ENCODE measurements at places on chromosomes 13 and 19.

DNA sequence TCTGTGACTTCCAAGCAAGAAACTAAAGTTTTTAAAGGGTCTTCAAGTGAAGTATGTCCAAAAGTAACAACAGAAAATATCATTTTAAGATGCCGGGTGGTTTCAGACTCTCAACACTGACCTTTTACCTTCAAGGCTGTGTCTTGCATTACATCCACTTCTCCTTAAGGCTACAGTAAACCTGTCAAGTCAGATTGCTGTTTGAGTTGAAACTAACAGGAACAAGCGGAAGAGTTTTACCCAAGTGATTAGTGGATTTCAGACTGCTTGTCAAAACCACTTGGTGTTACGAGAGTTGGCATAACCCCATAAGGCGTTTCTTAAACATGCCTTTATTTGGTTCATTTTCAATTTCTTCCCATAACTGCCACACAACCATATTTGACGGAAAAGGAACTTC lies 283.1 kb downstream of the DCT start:
- no peak for DNase-seq

- DNase-seq, result peak; percentile 41
Measured at GRCh38 chr19:49333811-49334288, 1.4 kb upstream of the CD37 start.

GRCh38 chr19:53132141-53132991 lies at the start of gene ZNF415:
ZNF415 (minus strand) TSS chr19:53132910; CDS start chr19:53122676, 10,234 bp downstream.
- peak; percentile 19 for DNase-seq

DNA sequence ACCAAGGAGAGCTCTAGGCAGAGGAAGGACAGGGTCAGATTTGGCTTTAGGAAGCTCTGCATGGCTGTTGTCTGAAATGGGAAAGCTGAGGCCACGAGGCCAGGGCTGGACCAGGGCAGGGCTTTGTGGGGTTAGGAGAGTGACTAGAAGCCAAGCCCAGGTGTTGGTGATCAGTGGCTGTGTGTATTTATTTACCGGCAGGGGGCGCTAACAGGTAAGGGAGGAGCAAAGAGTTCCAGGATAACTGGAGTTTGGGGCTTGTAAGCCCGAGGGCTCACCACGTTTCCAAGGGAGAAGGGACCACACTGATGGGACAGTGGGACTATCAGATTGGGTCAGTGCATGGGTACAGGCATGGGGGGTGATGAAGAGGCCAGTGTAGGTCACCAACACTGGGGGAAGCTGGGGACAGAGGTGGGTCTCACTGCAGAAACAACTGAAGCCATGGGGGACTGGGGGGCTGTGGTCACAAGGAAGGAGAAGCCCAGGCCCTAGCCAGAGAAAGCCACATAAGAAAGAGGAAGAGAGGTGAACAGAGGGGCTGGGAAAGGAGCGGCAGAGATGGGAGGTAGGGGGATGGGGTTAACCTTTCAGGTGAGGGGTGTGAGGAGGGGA lies 3.9 kb downstream of the TMEM147 start:
- DNase-seq, result peak; percentile 54

DNA sequence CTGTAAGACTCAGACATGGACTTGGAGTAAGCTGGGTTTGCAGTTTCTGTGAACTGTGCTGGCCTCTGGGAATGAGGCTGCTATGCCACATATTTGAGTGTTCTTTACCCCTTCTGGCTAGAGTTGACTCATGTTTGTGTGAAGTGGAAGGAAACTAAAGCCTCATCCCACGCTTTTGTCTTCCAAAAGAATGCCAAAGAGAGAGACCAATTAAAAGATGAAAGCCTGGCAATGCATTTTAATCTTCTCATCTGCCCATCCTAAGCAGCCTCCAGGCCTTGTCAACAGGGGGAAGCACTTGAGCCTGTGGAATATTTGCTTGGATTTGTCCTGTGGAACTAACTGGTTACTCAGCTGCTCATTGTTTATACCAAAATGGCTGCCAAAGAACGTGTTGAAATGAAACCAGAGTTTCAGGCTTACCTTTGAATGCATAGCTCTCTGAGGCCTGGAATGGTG lies 49.1 kb downstream of the LMO7 start:
- DNase-seq, result no peak

DNA sequence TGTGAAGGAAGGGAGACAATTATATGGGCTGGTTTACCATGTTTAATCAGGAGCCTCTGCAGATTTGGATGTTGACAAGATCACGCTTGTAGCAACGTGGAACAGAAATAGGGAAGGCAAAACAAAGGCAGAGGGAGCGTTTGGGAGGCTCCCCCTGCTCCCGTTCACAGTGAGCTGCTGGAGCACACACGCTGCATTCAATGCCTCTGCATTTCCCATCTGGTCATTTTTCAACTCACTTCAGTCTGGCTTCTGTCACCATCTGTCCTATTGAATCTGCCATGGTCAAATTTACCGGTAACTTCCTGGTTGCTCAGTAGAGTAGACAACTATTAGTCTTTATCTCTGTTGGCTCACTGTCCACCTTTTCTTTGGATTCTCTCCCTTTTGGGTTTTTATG lies 91.0 kb downstream of the NHLRC3 start:
- no peak for DNase-seq

GRCh38 chr13:71801781-71802180 lies 65.2 kb downstream of the DACH1 start:
- no peak for DNase-seq

- no peak for DNase-seq
Measured at GRCh38 chr13:76697288-76697687, 188.9 kb downstream of the KCTD12 start.

GRCh38 chr19:475360-475759 lies 14.5 kb upstream of the SHC2 start:
- no peak for DNase-seq

GRCh38 chr19:37306383-37306963 lies 64.4 kb upstream of the ZNF527 start:
- DNase-seq, result no peak

- no peak for DNase-seq
Measured at GRCh38 chr19:35528218-35529038, at the start of gene SBSN. SBSN (minus strand) TSS chr19:35528311; CDS start chr19:35528281, 30 bp downstream.

DNA sequence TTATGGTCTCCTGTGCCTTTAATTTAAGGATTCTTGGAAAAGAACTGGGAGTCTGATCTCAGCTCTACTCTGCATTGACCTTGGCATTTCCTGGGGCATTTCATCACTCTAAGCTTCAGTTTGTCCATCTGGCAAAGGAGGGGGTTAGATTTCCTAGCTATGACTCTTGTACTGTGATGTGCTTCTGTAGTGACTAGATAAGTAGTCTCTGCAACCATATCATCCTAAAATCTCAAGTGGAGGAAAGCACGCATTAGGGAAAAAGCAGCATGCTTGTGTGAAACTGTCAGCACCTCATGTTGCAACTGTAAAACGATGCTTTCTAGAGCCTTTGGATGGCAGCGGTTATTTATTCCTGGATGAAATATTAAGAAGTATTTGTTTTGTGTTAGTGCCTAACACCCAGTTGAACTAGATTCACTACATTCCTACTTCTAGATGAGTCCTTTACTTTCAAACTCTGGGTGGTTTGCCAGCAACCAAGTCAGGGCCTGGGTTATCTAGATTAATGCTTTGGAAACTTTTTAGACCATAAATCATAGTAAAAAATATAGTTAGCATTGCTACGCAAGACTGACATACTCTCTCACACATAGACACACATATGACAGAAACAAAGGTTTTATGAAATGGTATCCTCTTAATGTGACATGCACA lies 6.8 kb downstream of the WDFY2 start:
- DNase-seq, result no peak

DNA sequence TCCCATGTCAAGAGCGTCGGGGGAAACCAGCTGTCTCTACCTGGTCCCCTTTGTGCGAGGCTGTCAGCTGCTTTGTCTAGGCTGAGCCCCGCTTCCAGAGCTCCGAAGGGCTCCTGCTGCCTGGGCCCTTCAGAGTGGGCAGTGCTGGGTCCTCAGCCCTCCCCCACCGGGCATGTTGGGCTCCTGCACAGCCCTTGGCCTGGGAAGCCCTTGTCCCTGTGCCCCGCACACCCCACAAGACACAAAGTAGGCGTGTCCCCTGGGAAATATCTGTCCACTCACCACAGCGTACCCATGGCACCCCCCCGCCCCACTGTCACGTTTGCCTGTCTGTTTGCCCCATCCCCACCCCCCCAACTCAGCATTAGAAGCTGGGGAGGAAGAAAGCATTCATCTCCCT lies 39.6 kb upstream of the RANBP3 start:
- DNase-seq, result no peak

All from effector memory CD4-positive, alpha-beta T cell (primary cell).